ENCODE measurements at places on chromosomes 13 and 19.

- no peak for DNase-seq
These were observed 129.7 kb downstream of the CACNA1A start for GRCh38 chr19:13376537-13376936.

- no peak for DNase-seq
These were observed 8.4 kb upstream of the ZBTB32 start for GRCh38 chr19:35695895-35696422.

DNA sequence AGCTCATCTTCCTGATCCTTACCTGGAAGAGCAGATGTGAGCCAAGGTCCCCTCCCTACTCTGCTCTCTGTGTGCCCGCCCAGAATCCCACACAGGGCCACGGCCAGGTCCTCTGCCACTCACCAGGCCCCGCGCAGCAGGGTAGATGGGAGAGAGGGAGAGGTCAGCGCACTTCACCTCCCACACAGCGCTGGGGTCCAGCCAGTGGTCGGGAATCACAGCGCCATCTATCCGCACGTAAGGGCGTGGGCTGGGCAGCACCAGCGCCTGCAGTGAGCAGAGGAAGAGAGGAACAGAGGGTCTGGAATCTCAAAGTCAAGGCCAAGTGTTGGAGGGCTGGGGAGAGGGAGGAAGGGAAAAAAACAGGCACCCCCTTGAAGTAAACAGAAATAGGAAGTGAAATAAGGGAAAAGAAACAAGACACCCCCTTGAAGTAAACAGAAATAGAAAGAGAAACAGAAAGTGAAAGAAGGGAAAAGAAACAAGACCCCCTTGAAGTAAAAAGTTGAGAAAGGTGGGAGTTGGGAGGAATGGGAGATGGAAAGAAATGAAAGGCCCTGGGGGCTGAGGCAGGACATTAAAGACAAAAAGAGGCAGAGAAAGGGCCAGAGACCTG, 7.0 kb upstream of the PLA2G4C start:
- no peak for DNase-seq

- no peak for DNase-seq
These were observed 5.8 kb downstream of the KRTDAP start for GRCh38 chr19:35484252-35485036.

DNA sequence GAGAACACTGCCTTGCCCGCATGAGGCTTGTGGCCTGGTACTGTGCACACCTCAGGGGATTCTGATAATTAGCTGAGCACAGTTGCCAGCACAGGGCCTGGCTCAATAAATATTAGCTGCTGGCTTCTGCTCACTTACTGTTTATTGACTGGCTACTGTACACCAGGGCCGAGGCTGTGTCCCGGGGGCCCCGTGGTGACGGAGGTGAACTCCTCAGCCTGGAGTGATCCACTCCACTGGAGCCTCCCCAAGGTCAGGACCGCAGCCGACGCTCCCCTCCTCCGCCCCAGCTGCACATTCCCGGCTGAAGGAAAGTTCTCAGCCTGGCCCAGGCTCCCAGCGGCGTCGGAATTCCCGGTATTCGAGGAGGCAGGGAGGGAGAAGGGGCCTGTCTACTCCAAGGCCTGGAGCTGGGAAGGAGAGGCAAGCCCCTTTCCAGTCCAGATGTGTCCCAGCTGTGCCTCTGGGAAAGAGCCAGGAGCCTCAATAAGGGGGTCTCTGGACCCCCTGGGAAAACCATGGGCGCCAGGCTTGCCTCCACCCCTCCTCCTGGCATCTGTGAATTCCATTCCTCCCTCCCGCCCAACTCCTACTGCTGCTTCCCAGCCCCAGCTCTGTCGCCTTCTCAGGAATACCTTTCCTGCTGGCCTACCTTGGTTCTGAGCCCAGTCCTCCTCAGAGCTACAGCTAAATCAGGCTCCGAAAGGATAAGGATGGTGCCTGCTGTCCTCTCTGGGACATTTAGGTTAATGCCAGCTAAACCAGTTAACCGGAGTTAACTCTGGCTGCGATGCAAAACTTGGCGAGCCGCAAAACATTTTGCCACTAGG, 7.3 kb downstream of the RPS16 start:
- no peak for DNase-seq

DNA sequence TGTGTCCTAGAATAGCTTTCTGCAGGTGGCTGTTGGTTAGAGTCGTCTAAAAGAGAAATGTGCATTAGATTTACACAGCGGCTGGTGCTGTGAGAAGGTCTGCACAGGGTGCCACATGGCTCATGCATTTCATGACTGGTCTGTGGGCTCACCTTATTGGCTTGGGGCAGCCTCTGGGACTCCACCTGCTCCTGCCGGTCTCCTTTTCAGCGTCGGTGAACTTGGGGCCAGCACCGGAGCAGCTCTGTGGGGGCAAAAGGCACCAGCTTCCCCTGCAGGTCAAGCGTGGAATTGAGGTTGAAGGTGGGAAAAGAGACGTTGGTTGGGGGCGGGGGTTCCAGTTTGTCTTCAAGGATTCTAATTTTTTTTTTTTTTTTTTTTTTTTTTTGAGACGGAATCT, 3.1 kb upstream of the PNMA8C start:
- DNase-seq, result no peak

- no peak for DNase-seq
These were observed 481 bp upstream of the SAE1 start for GRCh38 chr19:47130120-47130588.

DNA sequence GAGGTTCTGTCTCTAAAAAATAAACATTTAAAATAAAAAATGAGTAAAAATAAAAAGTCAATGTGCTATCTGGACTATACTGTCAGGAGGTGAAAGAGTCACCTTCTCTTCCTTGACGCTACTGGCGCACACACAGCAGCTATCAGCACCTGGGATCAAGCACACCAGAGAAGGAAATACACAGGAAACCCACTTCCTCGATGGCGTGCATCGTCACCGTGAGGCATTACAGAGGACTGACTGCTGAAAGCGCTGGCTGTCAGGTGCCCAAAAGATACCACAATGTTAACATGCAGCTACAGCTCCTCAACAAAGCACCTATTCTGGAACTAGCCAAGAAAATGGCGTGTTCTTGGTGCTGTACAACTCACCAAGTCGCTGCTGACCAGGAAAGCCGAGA, 6.1 kb downstream of the SLC35E1 start:
- DNase-seq, result peak; percentile 67

- DNase-seq, result no peak
These were observed 1.7 kb downstream of the COX7A1 start for GRCh38 chr19:36150586-36150985.

DNA sequence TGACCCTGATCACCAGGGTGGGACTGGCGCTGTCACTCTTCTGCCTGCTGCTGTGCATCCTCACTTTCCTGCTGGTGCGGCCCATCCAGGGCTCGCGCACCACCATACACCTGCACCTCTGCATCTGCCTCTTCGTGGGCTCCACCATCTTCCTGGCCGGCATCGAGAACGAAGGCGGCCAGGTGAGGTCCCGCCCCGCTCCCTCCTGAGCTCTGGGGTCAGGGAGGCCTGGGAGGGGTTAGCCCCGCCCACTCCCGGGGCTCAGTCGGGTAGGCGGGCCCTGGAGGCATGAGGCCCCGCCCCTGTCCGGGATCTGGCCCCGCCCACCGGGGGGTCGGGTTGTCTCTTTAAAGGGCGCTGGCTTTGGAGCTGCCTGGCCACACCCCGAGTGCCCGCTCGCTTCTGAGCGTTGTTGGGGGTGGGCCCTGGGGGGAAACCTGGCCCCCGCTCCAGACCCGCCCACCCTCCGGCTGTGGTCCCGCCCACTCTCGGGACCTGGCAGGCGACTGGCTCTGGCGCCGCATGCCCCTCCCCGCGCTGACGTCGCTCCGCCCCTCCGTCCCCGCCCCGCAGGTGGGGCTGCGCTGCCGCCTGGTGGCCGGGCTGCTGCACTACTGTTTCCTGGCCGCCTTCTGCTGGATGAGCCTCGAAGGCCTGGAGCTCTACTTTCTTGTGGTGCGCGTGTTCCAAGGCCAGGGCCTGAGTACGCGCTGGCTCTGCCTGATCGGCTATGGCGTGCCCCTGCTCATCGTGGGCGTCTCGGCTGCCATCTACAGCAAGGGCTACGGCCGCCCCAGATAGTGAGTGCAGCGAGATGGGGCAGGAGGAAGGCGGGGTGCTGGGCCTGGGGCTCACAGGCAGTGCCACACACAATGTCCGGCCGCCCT, 13.1 kb downstream of the DDX39A start:
- DNase-seq, result peak; percentile 84

GRCh38 chr13:101739382-101740178, 287.1 kb downstream of the ITGBL1 start:
- no peak for DNase-seq

- no peak for DNase-seq
These were observed 363.2 kb downstream of the GPC6 start for GRCh38 chr13:93589788-93590187.

DNA sequence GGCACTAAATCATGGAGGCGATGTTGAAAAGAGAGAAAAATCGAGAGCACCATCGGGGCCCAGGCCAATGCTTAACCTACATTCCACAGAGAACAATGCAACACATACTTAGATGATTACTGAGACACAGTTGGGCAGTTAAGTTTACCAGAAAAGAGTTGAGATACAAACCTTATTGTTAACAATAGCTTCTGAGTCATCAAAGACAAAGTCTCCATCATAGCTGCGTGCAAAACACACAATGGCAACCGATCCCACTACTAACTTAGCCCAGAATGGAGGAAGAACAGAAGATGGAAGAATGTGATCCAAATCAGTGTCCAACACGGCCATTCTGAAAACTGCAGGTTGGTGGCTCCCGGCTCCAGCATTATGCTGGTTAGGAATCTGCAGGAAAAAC, 6.2 kb downstream of the TMTC4 start:
- DNase-seq, result no peak

GRCh38 chr13:86681223-86681622, 882.0 kb upstream of the SLITRK6 start:
- DNase-seq, result no peak

DNA sequence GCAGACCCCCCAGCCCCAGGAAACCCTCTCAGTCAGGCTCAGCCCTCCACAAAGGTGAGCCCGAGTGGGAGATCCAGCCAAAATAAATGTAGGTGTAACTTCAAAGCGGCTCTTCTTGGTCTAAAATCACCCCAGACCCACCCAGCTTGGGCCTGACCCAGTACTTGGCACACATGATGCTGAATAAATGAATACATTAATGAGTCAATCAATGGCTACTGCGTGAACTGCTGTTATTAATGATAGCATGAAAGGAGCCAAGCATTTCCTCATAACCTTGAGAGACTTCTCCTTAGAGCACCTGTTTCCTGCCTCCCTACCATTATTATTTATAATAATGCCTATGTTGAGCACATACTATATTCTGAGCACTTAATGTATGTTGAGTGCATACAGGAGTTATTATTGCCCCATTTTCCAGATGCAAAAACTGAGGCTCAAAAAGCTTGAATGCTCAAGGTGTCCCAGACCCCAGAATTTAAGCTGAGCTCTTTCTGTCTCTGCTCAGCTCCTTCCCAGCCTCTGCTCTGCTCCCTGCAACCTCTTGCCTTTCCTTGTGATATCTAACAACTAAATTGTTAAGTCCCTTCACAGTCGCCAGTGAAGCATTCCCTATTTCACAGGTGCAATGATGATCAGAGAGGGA, 4.3 kb downstream of the NOTCH3 start:
- DNase-seq, result no peak

- DNase-seq, result peak; percentile 79
These were observed 1.5 kb upstream of the PNPLA6 start for GRCh38 chr19:7533925-7534480.

GRCh38 chr19:49456326-49456725, 3.3 kb downstream of the ALDH16A1 start:
- no peak for DNase-seq

GRCh38 chr13:33069365-33069764, 53.1 kb downstream of the KL start:
- DNase-seq, result no peak

GRCh38 chr13:107685876-107686275, 529.5 kb downstream of the LIG4 start:
- no peak for DNase-seq

- DNase-seq, result no peak
These were observed 20.4 kb upstream of the IFT88 start for GRCh38 chr13:20546556-20546955.

- no peak for DNase-seq
These were observed 539.3 kb downstream of the SUCLA2 start for GRCh38 chr13:47461816-47462215.

DNA sequence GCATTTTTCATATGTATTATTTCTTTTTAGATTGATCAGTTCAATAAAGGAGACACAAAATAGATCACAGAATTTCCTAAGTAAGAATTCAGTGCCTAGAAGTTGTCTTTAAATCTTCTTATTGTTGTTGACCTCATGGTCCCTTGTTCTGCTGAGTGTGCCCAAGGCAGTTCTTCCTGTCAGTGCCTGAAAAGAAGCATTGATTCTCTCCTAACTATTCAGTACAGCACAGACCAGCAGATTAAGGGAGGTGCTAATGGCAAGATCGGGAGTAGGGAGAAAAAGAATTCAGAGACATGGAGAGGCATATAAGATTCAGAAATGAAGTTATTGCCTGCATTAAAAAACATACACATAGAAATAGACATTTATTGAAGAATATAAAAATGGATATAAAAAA, 180.5 kb upstream of the PCDH9 start:
- DNase-seq, result no peak

- no peak for DNase-seq
These were observed 39.3 kb downstream of the RFXAP start for GRCh38 chr13:36858290-36858689.

DNA sequence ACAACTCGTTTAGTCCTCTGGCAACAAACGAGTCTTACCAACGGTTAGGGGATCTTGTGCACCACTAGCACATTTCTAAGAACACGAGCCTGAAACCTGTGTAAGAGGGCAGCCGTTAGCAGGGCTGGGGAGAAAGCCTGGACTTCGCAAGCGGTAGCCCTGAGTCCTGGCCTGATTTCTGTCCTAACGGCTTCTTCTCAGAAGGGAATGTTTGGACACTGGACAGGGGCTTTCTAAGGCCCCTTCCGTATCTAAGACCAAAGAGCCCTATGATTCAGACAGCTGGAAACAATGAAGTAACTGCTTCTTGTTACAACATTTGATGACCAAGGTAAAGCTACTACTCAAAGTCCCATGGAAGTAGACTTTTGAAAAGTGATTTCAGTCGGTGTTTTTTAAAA, 2.2 kb downstream of the ANKRD10 start:
- DNase-seq, result no peak

GRCh38 chr19:5694167-5694955, 4.3 kb downstream of the RPL36 start:
- no peak for DNase-seq

GRCh38 chr19:45122832-45123231, 29.9 kb downstream of the PPP1R37 start:
- DNase-seq, result no peak
